HFF-Myc (cell line): ENCODE measurements at places on chromosomes 7 and 10.

DNA sequence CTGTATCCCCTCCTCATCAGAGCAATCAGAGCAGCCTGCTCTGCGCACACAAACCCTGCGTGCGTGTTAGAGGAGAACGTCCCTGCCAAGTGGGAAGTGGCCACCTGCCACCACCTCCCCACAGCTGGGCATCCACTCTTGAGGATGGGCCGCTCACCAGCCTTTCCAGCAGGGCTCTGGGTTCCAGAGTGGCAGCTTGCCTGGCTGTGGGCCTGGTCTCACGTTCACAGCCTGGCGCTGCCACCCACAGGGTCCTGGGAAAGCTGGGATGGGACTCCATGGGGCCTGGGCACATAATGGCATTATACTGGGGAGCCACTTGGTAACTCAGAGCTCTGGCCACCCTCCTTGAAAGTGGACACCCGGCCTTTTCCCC is 151.1 kb upstream of the PPP2R2D start:
- DNase-seq: no peak

- DNase-seq: no peak
These were observed at the start of gene CACNA2D1 for GRCh38 chr7:82443547-82444219. Gene CACNA2D1 (minus strand): TSS chr7:82443777.

GRCh38 chr10:25896421-25896820 is 37.6 kb upstream of the MYO3A start:
- no peak for DNase-seq

GRCh38 chr7:103988468-103989199 is 824 bp downstream of the RELN start:
- no peak for DNase-seq

- no peak for DNase-seq
These were observed at the start of gene DKK1 for GRCh38 chr10:52313933-52314821. Gene DKK1 (plus strand): TSS chr10:52314281. CDS start chr10:52314435, 154 bp downstream.

DNA sequence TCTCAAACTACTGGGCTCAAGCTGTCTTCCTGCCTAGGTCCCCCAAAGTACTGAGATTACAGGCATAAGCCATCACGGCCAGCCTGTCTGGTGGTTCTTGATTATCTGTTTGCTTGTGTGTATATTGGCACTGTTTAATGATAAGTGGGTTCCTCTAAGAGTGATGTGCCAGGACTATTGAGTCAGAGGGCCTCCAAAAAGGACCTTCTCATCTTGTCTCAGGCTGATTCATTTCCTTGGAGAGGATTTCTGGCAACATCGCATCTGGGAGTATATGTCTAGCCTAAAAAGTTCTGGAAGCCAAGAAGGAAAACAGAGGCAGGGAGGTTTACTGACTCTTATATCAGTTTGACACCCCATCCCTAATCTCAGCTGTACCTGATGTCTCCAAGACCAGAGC is 27.1 kb upstream of the AKAP9 start:
- DNase-seq: no peak
